ENCODE measurements at places on chromosomes 5 and 9. TPM values are rescaled to one million over a fixed set of nuclear protein-coding genes. Genes with fewer than 3 reads are reported as not detected.

The SLCO6A1 gene
- total RNA-seq = not detected

The IGFBPL1 gene
- not detected for total RNA-seq

The TAF1L gene
- total RNA-seq = not detected

The ARAP3 gene
- total RNA-seq = 12.5 TPM

The PHF24 gene
- total RNA-seq = 0.19 TPM

The PPP2R2B gene
- 0.19 TPM for total RNA-seq

The DCP2 gene
- total RNA-seq = 19.2 TPM

The ARL10 gene
- total RNA-seq = 5.5 TPM

The PAEP gene
- total RNA-seq = not detected

The DIRAS2 gene
- total RNA-seq = not detected

The NIPBL gene
- total RNA-seq = 28.9 TPM

The ANKRD31 gene
- total RNA-seq = 0.08 TPM

The OR1Q1 gene
- total RNA-seq = not detected

The SLC28A3 gene
- 0.24 TPM for total RNA-seq
